ENCODE measurements at places on chromosomes 6 and 20. TPM values are rescaled to one million over a fixed set of nuclear protein-coding genes. Genes with fewer than 3 reads are reported as not detected.

Gene SOBP
- 2.5 TPM for total RNA-seq

Gene SAYSD1
- 14.6 TPM for total RNA-seq

Gene ELMO2
- total RNA-seq, result 26.6 TPM

Gene LINC00237
- total RNA-seq, result not detected

Gene YTHDF1
- total RNA-seq, result 20.4 TPM

Gene AVP
- not detected for total RNA-seq

Gene RSPH9
- not detected for total RNA-seq

Gene FBXO30
- total RNA-seq, result 4.3 TPM

Gene UBE2C
- total RNA-seq, result 447 TPM

Gene GLP1R
- not detected for total RNA-seq

Gene TMEM200A
- total RNA-seq, result 2.1 TPM

Gene TULP4
- 25.4 TPM for total RNA-seq

Gene GZF1
- 9.5 TPM for total RNA-seq

Gene THBS2
- 2.5 TPM for total RNA-seq

Gene SEMG1
- not detected for total RNA-seq

Gene UBE3D
- 8.2 TPM for total RNA-seq

Gene GJA1
- total RNA-seq, result 165 TPM

Gene ADTRP
- total RNA-seq, result 0.12 TPM

Gene FAM83B
- 19.8 TPM for total RNA-seq

Gene TFAP2D
- total RNA-seq, result not detected

Gene GABRR1
- total RNA-seq, result not detected

Gene MROH8
- 0.43 TPM for total RNA-seq

Gene IP6K3
- total RNA-seq, result 0.65 TPM

Gene NOX3
- not detected for total RNA-seq

Gene TCEA2
- total RNA-seq, result 14.6 TPM

Gene SGK2
- 5.9 TPM for total RNA-seq

Gene MTRF1L
- total RNA-seq, result 19.0 TPM

Gene BTN1A1
- not detected for total RNA-seq

Gene TENT5A
- 1.2 TPM for total RNA-seq

All from epithelial cell of proximal tubule (primary cell).